ENCODE measurements at places on chromosomes 1 and 21.

- peak; percentile 43 for DNase-seq
Observed at GRCh38 chr1:232036181-232036933, 409.8 kb downstream of the DISC1 start.

DNA sequence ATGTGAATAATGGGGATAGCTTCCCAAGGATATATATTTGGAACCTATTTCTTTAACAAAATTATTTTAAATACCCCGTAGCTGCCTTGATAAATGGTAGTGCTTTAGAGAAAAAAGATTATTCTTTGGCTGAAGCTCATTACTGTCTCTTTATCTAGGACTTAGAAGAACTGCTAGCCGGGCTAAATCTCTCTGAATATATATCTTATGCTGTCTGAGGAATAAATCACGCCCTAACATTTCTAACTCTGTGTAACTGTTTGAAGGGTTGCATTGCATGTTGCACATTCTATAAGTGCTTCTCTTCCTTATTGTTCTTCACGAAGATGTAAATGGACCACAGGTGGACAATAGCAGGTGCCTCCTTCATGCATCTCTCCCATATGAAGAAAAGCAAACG is 585.0 kb upstream of the ZP4 start:
- no peak for DNase-seq

DNA sequence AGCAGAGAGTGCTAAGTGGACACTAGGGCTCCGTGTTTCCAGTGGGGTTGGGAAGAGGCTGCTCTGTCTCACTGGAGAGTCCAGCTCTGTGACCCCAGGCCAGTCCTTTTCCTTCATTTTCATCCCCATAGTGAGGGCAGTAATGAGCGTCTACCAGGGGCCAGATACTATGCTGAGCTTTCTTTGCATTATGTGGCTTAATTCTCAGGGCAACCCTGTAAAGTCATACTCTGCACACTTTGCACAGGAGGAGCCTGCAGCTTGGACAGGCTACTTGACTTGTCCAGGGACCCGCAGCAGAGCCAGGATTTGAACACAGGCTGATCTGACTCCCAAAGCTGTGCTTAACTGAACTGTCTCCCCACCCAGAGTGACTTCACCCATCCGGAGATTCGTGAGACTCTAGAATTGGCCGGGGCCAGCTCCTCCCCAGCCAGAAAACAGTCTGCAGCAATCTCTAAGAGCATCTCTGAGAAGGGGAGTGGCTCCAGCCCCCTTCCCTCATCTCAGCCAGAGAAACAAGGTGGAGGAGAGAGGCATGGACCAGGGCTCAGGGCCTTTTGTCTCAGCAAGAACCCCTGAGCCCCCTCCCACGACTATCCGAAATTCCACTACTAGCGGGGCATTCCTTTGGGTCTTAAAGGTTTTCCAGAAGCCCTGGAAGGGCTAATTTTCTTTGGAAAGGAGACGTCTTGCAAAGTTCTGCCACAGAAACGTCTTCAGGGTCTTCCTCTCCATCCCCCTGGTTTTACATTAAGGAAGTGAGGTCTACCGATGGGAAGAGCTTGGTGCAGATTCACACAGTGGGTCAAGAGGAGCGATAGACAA is 866 bp upstream of the FNDC5 start:
- DNase-seq: peak; percentile 66

- no peak for DNase-seq
Observed at GRCh38 chr1:203089001-203089650, 3.3 kb upstream of the MYOG start.

- peak; percentile 82 for DNase-seq
Observed at GRCh38 chr1:108816049-108816893, 40.6 kb downstream of the AKNAD1 start.

- DNase-seq: peak; percentile 78
Observed at GRCh38 chr1:165898837-165899236, 71.4 kb downstream of the UCK2 start.

GRCh38 chr1:25699500-25700143 is 83.0 kb downstream of the MAN1C1 start:
- DNase-seq: no peak

DNA sequence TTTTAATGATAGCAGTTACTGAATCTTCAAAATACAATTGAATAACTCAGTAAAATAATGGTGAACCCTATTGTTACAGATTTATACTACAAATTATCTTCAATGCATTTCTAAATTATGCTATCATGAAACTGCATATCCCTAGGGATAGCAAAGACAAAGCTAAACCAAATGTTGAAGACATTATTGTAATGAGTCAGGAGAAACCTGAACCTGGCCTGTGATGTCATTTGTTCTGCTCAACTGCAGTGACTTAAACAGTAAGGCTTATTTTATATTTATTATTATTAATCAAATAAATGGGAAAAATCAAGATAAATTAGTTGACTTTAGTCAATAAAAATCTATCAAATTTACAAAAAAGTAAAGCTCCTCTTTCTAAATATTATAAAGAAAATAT is 100.3 kb downstream of the UCHL5 start:
- DNase-seq: no peak

DNA sequence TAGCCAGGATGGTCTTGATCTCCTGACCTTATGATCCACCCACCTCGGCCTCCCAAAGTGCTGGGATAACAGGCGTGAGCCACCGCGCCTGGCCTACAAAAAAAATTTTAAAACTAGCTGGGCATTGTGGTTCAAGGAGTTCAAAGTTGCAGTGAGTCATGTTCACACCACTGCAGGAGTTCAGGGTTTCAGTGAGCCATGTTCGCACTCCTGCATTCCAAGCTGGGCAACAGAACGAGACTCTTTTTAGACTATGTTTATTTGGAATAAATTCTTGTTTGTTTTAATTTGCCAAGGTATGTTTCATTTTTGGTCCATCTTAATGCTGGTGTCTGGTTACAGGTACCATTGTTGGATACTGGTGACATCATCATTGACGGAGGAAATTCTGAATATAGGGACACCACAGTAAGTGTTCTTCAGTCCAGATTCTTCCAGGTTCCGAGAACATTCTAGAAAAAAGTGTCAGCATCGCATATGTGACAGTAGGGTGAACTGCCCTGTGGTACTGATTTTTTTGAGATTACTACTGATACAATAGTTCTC is 3.9 kb downstream of the PGD start:
- DNase-seq: no peak

DNA sequence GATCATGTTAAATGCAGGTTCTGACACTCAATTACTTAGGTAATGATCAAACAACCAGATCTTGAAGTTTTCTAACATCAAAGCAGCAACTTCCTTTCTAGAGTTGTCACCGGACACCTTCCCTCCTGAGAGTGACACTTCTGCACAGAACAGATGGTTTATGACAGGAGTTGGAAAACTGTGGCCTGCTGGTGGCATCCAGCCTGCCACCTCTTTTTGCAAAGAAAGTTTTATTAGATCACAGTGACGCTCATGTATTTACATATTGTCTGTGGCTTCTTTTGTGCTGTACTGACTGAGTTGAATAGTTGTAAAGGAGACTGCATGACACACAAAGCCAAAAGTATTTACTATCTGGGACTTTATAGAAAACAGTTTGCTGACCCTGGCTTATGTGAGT is 28.3 kb downstream of the DDR2 start:
- DNase-seq: no peak

DNA sequence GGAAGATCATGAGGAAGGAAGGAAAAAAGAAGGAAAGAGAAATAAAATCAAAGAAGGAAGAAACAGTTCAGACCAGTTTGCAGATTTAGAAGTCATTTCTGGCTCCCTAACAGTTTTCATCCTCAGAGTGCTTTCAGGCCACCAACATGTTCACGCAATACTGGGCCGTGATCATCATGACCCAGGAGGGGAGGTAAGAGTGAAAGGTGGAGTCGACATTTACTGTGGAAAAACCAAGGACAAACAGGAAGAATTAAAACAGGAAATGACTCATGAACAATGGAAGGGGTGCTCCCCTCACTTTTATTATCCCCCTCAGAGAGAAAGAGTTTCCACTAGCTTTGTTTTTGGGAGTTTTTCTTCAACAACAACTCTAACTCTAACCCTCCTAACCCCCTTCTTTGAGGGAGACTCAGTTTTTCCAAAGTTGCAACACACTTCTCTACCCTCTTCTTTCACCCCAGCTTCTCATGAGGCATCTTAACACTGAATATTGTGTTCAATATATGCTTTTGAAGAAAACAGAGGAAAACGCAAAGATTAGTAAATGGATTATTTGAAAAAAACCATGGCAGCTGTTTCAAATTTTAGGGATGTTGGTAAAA is 60.4 kb downstream of the VANGL2 start:
- peak; percentile 19 for DNase-seq

DNA sequence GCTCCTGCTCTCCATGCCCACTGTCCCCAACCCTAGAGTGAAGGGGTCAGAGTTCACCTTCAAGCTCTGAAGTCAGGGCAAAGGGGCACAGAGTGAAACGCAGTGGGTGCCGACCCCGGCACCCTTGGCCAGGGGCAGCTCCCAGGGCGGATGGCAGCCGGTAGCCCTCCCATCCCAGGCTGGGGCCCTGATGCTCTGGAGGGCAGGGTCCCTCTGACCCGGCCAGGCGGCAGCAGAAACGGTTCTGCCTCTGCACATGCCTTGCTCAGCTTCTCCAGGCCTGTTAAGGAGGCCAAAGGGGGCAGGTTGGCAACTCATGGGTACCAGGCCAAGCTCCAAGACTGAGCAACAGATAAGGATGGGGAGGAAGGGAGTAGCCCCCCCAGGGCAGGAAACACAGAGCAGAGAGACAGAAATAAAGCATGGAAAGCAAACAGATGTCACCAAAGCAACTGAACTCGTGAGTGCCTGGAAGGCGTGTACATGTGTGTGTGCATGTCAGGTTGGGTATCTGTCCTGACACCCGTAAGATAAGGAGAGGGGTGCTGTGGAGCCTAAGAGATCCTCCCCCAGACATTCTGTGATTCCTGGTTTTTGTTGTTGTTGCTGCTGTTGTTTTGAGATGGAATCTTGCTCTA is 112.3 kb upstream of the IFFO2 start:
- DNase-seq: no peak

GRCh38 chr1:21217812-21218596 is 41.3 kb upstream of the EIF4G3 start:
- peak; percentile 79 for DNase-seq

GRCh38 chr1:222976453-222976852 is 161.6 kb downstream of the DISP1 start:
- no peak for DNase-seq

GRCh38 chr1:4596486-4596885 is 57.9 kb upstream of the AJAP1 start:
- no peak for DNase-seq

- no peak for DNase-seq
Observed at GRCh38 chr1:229047840-229048620, 222.9 kb upstream of the RAB4A start.

GRCh38 chr1:169538998-169539871 is 47.0 kb downstream of the F5 start:
- DNase-seq: no peak

DNA sequence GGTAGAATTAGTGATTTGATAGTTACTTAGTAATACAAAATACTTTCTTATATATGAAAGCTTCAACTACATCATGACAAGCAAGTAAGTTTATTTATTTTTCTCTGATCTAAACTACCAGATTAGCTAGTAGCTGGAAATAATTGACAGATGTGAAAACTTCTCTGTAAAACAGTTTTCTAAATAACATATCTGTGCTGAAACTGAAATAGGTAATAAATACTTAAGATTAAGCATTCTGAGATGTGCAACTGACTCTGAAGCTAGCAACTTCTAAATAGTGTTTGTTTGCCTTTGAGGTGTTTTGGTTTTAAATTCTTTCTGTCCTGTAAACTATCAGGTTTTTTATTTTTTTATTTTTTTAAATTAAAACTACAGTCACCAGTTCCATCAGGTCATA is 18.5 kb upstream of the LHX8 start:
- DNase-seq: no peak

DNA sequence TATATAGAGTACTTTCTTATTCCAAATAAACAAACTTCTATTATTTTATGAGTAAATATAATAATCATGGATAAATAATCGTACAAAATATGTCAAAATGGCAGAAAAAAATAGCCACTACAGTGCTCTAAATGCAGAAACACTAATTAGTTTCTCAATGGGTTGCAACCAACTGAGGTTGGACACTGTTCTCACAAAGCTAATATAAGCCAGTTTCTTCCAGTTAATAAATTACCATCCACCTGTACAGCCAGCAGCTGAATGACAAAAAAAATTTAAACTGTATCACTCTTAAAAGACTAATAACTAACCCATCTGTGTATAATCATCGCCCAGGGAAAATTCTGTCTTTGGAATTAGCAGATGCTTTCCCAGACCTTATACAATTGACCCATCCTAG is 36.9 kb downstream of the GDAP2 start:
- no peak for DNase-seq

- DNase-seq: peak; percentile 17
Observed at GRCh38 chr1:102852613-102853012, 255.7 kb downstream of the COL11A1 start.

GRCh38 chr1:245079021-245079609 is 75.7 kb upstream of the KIF26B start:
- no peak for DNase-seq

DNA sequence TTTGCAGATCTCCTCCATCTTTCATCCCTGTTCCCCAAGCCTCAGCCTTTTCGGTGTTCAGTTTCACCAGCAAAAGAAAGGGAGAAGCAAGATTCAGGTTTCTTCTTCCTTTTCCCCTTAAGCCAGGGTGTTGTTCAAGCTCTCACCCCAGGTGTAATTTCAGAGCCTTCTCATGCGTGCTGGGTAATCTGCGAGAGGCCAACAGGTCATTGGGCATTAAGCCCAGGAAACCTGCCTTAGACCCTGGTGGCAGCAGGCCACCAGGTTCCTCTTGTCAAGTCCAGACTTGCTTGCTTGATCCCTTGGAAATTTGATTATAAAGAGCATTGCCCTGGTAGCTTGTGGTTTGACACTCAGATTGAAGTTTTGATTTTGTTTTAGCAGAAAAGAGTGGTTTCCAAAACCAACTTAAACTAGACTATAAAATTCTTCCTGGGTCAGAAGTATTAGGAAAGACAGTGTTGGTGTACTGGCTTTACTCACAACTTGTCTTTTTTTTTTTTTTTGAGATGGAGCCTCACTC is 6.9 kb downstream of the AKR1A1 start:
- no peak for DNase-seq

DNA sequence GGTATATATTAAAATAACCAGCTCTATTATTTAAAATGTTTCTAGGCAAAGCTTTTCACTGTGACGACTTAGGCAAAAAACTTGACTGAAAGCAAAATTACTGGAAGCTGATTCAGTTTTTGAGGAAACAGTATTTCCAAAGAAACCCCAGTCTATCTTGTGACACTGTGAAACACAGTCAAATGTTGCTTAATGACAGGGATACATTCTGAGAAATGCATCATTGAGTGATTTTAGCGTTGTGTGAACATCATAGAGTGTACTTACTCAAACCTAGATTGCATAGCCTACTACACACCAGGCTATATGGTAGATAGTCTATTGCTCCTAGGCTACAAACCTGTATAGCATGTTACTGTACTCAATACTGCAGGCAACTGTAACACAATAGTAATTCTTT is 116.9 kb upstream of the KCNK1 start:
- DNase-seq: no peak
